CD8-positive, alpha-beta memory T cell (primary cell): ENCODE measurements at places on chromosomes 12 and 14. TPM values are rescaled to one million over a fixed set of nuclear protein-coding genes. Genes with fewer than 3 reads are reported as not detected.

DNA sequence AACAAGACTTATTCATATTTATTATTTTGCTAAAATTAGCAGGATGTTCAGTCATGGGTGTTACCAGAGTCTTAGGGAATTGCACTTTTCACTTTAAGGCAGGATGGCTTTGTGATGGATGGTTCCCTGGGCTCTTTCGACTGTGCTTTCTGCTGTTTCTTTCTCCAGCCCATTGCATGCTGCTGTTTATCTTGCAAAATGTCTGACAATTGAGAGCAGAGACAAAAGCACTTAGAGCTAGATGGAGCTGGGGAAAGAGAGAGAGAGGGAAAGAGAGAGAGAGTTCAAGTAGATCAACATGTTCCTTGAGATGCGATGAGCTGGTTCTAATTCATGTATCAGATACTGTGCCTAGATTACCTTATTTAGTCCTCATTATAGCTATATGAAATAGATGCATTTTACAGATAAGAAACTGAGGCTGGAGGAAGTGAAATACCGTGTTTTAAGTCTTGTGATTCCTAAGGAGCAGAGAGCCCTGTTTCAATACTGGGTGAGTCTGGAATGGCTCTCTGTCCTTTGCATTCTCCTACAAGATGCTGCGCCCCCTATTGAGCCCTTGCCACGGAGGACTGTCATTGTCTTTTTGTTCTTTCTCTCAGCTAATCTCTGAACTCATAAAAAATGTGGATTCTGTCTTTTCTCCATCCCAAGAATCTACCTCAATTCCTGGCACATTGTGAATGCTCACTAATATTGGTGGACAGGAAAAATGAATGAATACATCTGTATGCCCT lies 227.9 kb downstream of the ALG10B start:
- no peak for DNase-seq

The LRTM2 gene
- polyA plus RNA-seq: not detected

DNA sequence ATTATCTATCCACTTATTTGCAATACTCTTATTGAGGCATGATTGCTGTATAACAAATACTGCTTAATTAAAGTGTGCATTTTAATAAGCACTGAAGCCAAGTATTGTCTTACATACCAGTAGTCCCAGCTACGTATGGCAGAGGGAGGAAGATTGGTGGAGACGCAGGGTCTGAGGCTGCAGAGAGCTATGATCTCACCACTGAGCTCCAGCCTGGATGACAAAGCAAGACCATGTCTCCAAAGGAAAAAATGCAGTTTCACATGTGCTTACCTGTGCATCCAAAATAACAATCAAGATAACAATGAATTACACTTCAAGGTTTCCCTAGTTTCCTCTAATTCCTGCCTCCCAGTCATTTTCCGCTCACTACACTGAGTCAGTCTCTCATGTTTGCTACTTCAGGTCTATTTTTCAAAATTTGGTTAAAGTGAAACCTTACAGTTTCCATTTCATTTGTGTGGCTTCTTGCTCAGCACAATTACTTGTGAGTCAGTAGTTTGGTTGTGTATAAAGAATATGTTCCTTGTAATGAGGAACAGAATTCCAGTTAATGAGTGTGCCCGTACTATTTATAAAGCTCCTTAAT lies 1250.1 kb downstream of the TMEM121 start:
- no peak for DNase-seq

The LRP6 gene
- 0.12 TPM for polyA plus RNA-seq

The CCDC60 gene
- not detected for polyA plus RNA-seq

DNA sequence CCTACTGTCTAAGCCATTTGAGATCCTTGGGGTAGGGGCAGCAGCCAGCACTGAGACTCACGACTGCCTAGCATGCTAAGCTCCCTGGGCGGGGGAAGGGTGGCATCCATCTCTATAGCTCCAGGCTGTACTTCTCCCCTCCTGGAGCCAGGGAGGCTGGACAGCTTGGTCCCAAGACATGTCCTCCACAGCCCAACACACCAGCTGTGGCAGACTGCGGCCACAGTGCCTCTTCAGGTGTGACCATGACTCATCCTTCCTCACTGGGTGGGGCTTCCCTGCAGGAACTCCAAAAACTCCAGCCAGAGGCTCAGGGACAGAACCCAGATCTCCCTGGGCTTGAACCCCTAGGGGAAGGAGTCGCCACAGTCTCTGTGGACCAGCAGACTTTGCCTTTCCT lies 193.9 kb downstream of the GPHN start:
- DNase-seq: no peak

The CRADD gene
- polyA plus RNA-seq: 13.2 TPM

- no peak for DNase-seq
Measured at GRCh38 chr12:26358651-26359050, 163.3 kb downstream of the SSPN start.

GRCh38 chr12:88982694-88983093 lies 369.6 kb downstream of the DUSP6 start:
- no peak for DNase-seq
